Activated CD4-positive, alpha-beta T cell treated with anti-CD3 and anti-CD28 coated beads for 4 hours (primary cell): ENCODE measurements at places on chromosomes 6 and 20.

GRCh38 chr20:39364320-39364719 is 402.2 kb downstream of the DHX35 start:
- DNase-seq: no peak

- no peak for DNase-seq
Observed at GRCh38 chr20:43755851-43756250, 29.0 kb upstream of the GTSF1L start.

- DNase-seq: no peak
Observed at GRCh38 chr20:45419188-45420091, 3.5 kb downstream of the PIGT start.

- no peak for DNase-seq
Observed at GRCh38 chr6:113855500-113856374, 1.4 kb upstream of the MARCKS start.
